Karpas-422 (cell line): ENCODE measurements at places on chromosomes 4 and X.

DNA sequence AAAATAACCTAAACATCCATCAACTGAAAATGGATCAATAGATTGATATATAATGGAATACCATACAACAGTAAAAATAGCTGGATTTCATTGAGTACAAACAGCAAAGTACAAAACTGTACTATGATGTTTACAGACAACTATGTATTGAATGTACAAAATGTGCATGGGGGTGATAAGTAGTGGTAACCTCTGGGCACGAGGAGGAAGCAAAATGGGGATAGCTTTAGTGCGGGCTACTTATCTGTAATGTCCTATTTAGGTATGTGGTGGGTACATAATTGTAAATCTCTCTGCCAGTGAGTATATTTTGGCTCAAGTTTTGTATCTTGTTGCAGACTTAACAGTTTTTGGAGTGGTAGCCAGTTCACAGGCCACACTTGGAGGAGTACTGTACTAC, 123.6 kb downstream of the STAG2 start:
- DNase-seq: no peak

GRCh38 chrX:53440101-53440500, 5.9 kb upstream of the HSD17B10 start:
- DNase-seq: no peak

GRCh38 chrX:68163441-68163840, 269.9 kb downstream of the OPHN1 start:
- no peak for DNase-seq

DNA sequence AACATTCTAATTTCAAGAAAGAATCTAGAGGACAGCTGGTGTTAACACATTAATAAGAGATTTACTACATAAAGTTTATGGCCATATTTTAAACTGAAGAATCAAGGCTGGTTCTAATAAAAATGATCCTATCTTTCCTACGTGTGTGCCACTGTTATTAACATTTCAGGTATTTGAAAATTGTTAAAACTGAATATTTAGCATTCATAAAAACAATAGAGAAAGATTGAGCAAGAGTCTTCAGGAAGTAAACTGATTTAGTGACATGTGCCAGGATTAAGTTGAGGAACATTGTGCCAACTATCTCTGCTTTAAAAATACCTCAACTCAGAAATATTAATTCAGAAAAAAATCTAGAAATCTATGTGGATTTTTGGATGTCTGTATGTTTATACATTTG, 810.1 kb downstream of the FAT4 start:
- DNase-seq: no peak

GRCh38 chr4:102687982-102688433, 72.8 kb downstream of the MANBA start:
- no peak for DNase-seq

- DNase-seq: no peak
Observed at GRCh38 chrX:84168095-84168494, 19.9 kb downstream of the RPS6KA6 start.

DNA sequence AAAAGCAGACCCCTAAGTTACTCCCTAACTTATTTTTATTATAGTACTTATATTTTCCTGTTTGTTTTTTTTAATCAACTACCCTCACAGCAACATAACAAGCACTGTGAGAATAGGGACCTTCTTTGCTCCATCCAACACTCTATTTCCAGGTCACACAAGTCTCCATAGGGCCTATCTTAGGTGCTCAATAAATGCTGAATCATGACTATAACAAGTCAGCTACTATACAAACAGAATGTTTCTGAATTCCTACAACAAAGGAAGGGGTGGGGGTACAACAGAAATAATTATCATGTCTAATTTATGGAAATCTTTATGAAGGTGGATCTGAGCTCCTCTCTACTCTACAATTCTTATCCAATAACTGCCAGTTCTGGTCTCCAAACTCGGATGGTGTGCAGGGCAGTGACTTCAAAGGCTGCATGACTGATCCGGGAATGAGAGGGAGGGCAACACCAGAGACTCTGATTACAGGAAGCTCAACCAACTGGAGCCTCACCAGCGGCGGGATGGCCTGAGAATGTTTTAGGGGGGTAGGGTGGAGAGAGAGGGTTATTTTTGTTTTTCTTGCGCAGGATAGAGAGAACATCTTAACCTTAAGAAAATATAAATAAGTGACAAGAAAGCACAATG, 71.1 kb downstream of the HADH start:
- DNase-seq: no peak

DNA sequence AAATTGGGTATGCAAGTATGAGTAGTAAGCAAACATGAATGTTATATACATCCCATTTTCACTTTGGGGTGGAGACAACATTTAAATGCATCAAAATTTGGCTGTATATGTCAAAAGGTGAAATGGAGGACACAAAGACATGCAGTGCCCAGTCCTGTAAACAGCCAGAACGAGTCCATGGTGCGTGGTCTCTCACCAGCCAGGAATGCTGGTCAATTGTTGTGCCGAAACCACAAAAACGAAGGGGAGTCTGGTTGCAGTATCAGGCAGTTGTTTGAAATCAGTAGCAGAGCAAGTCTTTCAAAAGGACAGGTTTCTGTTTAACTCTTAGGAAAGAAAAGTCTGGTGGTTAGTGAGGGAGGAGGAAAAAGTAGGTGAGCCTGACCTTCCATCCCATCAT, 22.3 kb upstream of the RNF150 start:
- DNase-seq: no peak

DNA sequence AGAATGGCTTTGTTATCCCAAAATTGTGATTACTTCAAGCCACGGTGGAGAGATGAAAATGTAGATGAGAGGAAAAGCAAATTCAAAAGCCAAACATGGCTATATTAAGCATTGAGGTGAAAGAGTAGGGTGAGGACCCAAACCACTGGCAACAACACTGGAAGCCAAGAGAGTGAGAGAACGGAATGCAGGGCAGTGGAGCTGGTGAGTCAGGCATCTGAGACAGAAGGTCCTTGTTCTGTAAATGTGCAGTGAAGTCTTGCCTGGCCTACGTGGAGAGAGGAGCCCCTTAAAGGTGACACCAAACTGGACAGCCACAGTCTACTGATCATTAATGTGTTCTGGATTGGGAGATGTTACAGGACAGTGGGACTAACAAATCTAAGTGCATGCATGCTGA, 22.8 kb upstream of the SEC24B start:
- no peak for DNase-seq

- peak; percentile 43 for DNase-seq
Observed at GRCh38 chrX:127038065-127038464, 218.5 kb downstream of the PRR32 start.

- no peak for DNase-seq
Observed at GRCh38 chrX:35006361-35006760, 63.8 kb downstream of the FAM47B start.

DNA sequence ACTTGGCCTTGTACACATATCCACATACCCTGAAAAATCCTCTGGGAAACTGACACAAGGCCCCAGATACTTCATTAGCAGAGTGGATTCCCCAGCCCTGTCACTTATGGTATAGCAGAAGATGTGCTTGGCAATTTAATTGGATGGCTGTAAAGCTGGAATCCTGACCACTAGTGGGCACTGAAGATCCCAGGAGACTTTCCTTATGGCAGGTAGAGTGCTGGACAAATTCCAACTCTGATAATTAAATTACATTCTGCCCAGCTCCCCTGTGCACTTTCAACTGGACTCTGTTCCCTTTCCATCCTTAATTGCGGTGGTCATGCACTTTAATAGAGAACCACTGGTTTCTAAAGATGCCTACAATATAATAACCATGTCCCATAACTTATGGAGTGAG, 119.8 kb downstream of the DCK start:
- DNase-seq: no peak

GRCh38 chr4:21742326-21742725, 206.2 kb downstream of the KCNIP4 start:
- DNase-seq: no peak

DNA sequence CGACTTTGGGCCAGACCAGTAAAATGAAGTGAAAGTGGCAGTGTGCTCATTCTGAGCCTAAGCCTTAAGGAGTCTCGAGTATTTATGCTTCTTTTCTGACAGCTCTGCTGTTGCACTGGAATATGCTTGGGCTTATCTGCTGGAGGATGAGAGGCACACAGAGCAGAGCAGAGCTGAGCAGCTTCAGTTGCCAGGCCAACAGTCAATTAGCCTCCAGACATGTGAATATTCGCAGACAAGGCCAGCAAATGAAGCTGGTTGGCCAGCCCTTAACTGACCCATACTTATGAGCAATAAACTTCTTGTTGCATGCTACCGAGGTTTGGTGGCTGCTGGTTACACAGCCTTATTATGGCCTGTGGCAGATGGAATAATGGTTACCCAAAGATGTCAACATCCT, 203.0 kb upstream of the GEMIN8 start:
- no peak for DNase-seq

DNA sequence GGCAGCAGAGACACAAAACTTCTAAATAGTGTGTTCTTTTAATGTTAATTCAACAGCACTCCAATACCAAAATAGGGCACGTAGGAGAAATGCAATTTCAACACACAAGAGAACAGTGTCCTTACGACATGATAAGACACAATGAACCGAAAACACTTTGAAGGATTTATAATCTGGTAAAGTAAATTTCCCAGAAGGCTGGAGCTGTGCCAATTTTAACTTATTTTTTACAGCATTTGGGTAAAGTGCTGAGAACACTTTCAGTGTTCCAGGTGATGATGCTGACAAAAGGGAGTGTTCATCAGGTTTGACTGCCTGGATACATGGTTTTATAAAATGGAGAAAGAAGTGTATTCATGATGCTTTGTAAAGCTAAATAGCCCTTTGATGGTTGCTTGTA, 76.5 kb downstream of the MAPK10 start:
- no peak for DNase-seq

DNA sequence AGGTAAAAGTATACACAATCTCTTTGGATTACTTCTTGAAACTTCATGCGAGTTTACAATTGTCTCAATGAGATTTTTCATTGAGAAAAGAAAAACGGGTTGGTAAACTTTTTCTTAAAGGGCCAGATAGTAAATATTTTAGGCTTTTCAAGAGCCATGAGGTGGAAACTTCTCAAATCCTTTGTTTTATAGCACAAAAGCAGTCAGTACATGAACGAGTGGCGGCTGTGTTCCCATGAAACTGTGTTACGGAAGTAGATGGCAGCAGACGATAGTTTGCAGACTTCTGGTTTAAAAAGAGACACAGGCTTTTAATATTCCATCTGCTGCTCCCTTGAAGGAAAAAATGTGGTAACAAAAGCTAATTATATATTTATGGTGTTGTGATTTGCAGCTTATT, 332.0 kb downstream of the TENM3 start:
- DNase-seq: no peak

DNA sequence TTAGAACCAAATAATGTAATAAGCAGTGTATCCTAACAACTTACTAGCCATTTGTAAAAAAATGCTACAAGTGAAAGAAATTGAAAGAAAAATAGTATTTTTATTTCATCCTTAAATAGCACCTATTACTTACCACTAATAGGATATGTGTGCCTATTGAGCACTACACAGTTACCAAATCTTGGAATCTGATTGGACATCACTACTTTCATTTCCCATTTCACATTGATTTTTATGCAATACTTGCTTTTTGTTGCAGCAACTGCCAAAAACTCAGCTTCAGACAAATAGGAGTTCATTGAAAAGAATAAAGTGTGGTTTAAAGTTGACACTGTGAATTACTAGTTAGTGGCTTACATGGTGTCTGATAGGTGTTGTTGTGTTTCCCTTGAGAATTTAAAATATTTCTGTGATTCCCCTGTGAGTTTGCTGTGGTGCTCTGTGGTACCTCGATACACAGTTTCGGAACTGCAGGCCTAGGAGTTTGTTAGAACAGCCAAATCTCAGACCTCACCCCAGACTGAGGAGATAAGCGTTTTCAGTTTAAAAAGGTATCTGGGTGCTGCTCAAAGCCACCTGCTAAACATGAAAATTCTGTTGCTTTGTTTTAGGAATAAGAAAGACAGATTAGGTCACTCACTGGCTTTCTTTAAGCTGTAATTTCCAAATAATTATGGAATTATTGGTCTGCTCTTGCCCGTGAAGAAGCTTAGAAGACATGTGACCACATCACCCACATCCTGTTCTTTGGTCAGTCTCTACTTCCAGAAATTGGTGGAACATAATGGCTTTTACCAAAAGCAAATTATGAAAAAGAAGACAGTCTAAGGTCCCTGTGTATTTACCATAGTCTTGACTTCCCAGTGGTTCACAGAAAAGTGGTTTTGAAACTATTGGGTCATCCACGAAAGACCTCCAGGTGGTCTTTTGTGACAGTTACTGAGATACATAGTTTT, 97.8 kb downstream of the SYTL5 start:
- DNase-seq: no peak

DNA sequence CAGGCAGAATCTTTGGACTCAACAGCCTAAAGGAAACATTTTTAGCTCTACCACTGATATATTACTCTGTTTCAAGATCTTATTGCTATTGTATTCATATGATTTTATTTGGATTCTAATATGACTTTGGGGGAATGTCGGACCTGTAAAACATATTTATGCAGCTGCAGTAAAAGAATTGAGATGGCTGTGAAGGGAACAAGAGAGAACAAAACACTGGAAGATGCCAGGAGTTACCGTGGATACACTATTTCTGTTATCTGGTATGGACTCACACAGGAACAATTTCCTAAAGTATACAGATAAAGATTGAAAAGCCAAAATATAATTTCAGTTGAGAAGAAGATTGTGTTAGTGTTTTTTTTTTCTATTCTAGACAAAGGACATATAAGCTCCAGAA, 113.0 kb upstream of the DCLK2 start:
- DNase-seq: no peak

DNA sequence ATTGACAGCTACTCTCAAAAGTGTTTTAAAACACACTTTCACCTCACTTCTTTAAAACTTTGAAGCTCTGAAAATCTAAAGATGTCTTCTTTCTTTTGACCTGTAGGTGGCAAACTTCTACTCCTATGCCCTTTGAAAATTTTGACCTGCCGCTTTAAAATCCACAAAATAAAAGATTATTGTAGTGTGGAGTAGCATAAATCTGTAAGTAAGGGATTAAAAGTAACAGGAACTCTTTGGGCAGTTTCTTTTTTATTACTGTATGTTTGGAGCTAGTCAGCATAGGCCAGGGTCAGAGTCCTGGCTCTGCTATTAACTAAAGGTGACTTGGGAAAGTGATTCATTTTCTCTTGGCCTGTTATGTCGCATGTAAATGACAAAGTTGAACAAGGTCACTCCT, 25.5 kb downstream of the BBS12 start:
- DNase-seq: peak; percentile 70
